ENCODE measurements at places on chromosomes 11 and 22. TPM values are rescaled to one million over a fixed set of nuclear protein-coding genes. Genes with fewer than 3 reads are reported as not detected.
A peak's percentile ranks its signal among the peaks of the same experiment; 100 is the strongest.

BACE1-AS gene
- 9.0 TPM for total RNA-seq

ARHGAP20 gene
- 0.30 TPM for total RNA-seq

MUC6 gene
- total RNA-seq = not detected

FAM180B gene
- 0.89 TPM for total RNA-seq

CCDC116 gene
- total RNA-seq = not detected

MPEG1 gene
- 10.0 TPM for total RNA-seq

IGSF9B gene
- total RNA-seq = 32.1 TPM

SLC22A9 gene
- not detected for total RNA-seq

JAML gene
- 2.2 TPM for total RNA-seq

OR4A5 gene
- not detected for total RNA-seq

DNA sequence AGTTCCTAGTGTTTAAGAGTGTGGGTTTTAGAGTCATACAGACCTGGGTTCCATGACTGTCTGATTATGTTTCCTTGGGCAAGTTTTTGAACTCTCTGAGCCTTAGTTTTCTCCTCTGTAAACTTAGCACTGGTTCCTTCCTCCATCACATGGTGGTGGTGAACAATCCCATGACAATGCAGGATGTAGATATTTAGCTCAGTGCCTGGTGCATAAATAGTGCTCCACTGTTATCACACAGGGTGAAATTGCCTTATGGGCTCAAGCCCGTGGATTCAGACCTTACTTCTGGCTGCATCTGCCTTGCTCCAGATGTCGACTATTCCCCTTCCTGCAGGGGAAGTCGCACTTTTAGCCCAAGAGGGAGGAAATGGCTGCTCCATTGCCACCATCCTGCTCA, 62.7 kb downstream of the LDLRAD3 start:
- H3K4me3 ChIP-seq = no peak overlapping the region
- no peaks in the 10 kb centered on the region for H3K4me1 ChIP-seq
- DNase-seq = no peak
- no peaks in the 10 kb centered on the region for H3K27me3 ChIP-seq
- H3K36me3 ChIP-seq = no peaks in the 10 kb centered on the region
- H3K27ac ChIP-seq = no peak overlapping the region

DNA sequence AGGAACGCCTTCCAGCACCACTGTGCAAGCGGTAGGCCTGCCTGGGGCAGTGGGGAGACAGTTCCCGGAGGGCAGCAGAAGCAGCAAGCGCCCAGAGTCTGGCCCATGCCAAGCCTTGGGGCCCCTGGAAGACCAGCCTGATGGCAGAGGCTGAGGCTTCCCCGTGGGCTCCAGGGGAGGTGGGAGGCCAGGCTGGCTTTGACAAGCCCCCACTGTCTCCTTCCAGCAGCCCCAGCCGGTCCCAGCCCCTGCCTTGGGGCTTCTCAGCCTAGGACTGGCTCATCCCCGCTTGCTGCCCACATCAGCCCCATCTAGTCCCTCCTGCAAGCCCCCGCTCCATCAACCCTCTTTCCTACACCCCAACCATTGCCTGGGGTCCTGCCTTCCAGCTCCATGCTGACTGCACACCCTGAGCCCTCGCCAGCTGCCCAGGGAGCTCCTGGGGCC, 46.7 kb downstream of the IGF2 start:
- peaks cover 39% of the 10 kb centered on the region for H3K4me1 ChIP-seq
- no peaks in the 10 kb centered on the region for H3K27me3 ChIP-seq
- no peak for DNase-seq
- peak overlapping the region; percentile 70 for H3K27ac ChIP-seq

- H3K27ac ChIP-seq = no peak overlapping the region
- H3K4me1 ChIP-seq = no peaks in the 10 kb centered on the region
- no peaks in the 10 kb centered on the region for H3K36me3 ChIP-seq
- H3K4me3 ChIP-seq = no peak overlapping the region
Measured at GRCh38 chr11:115682888-115683287, 178.7 kb upstream of the CADM1 start.

GRCh38 chr22:47205081-47205491, 442.6 kb downstream of the TBC1D22A start:
- no peaks in the 10 kb centered on the region for H3K27me3 ChIP-seq
- H3K4me1 ChIP-seq = no peaks in the 10 kb centered on the region
- peak; percentile 44 for DNase-seq
- no peak overlapping the region for H3K4me3 ChIP-seq
- H3K36me3 ChIP-seq = no peaks in the 10 kb centered on the region

- no peak for DNase-seq
- H3K27me3 ChIP-seq = no peaks in the 10 kb centered on the region
- H3K4me3 ChIP-seq = no peak overlapping the region
- peaks cover 47% of the 10 kb centered on the region for H3K36me3 ChIP-seq
- H3K27ac ChIP-seq = no peak overlapping the region
Measured at GRCh38 chr11:6397636-6398035, 7.4 kb downstream of the SMPD1 start.

- DNase-seq = no peak
- no peaks in the 10 kb centered on the region for H3K36me3 ChIP-seq
- no peaks in the 10 kb centered on the region for H3K4me1 ChIP-seq
- H3K27me3 ChIP-seq = no peaks in the 10 kb centered on the region
Measured at GRCh38 chr11:104467404-104467803, 303.5 kb upstream of the PDGFD start.

- no peaks in the 10 kb centered on the region for H3K36me3 ChIP-seq
- H3K4me1 ChIP-seq = no peaks in the 10 kb centered on the region
- H3K4me3 ChIP-seq = no peak overlapping the region
- H3K27me3 ChIP-seq = no peaks in the 10 kb centered on the region
- H3K27ac ChIP-seq = no peak overlapping the region
Measured at GRCh38 chr11:21053466-21053865, 384.1 kb downstream of the NELL1 start.

- H3K36me3 ChIP-seq = no peaks in the 10 kb centered on the region
- DNase-seq = no peak
- H3K27ac ChIP-seq = no peak overlapping the region
- H3K27me3 ChIP-seq = no peaks in the 10 kb centered on the region
- no peaks in the 10 kb centered on the region for H3K4me1 ChIP-seq
Measured at GRCh38 chr11:65744026-65744698, 23.6 kb upstream of the RNASEH2C start.

DNA sequence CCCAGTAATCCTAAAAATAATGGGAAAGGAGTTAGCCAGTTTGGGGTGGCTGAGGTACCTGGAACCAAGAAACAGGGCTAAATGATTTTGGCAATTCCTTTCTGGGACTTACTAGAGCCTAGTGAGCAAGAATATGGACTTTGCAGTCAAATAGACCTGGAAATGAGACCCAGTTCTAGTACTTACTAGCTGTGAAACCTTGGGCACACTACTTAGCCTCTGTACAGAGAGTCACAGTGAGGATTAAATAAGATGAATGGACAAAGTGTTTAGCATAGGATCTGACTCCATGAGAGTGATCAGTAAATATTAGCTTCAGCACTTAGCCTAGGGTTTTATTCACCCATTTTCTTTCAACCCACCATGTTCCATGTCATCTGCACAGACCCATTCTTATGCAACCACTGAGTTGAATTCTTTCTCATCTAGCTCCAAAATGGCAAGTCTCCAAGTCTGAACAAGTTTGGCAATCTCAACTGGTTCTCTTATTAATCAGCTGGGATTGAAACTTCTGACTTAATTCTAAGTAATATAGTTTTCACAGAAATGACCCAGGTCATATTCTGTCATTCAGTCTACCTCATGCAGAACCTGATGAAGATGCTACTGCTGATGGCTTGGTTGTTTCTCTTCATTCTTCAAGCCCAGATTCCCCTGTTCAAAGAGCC, 15.0 kb upstream of the SORL1 start:
- H3K27me3 ChIP-seq = no peaks in the 10 kb centered on the region
- H3K4me3 ChIP-seq = no peak overlapping the region
- H3K36me3 ChIP-seq = no peaks in the 10 kb centered on the region
- H3K4me1 ChIP-seq = peaks cover 11% of the 10 kb centered on the region
- DNase-seq = no peak
- H3K27ac ChIP-seq = no peak overlapping the region

- peaks cover 28% of the 10 kb centered on the region for H3K4me1 ChIP-seq
- DNase-seq = peak; percentile 88
- no peak overlapping the region for H3K27ac ChIP-seq
- no peaks in the 10 kb centered on the region for H3K27me3 ChIP-seq
- H3K4me3 ChIP-seq = no peak overlapping the region
Measured at GRCh38 chr11:69670158-69670845, 4.9 kb downstream of the LTO1 start.

DNA sequence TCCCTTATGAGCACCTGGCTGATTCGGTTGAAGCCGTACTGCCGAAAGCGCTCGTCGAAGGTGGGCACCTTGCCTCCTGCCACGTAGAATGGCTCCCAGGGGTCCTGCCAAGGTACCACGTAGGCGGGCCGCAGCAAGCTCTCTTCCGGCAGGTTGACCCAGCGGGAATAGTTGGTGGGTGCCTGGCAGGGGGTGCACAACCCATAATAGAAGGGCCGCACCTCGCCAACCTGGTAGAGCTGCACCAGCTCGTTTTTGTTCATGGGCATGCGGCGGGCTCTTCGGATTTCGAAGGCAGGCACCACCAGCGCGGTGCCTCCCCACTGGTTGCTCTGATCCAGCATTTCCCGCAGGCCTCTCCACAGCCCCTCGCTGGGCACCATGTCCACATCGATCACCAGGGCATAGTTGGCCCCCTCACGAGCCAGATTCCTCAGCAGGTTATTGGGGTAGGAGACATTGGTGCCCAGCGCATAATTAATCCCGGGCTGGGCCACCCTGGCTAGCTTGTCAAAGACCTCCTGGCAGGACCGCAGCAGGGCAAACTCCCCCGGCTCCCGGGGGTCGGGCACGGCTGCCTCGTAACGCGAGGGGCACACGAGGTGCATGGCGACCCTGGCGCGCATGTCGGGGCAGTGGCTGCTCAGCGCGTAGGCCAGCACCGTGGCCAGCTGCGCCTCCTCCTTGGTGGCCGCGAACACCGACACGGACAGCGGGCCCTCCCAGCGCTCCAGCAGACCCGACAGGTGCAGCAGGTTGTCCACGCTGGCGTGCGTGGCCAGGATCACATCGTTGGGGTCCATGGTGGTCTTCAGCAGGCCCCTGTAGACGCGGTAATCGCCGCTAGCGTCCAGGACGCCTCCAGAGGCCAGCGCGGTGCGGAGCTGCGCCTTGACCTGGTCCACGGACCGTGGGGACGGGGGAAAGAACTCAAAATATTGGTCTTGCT, 679 bp downstream of the B4GAT1 start:
- H3K27ac ChIP-seq = peak overlapping the region; percentile 91
- no peak for DNase-seq
- H3K36me3 ChIP-seq = peaks cover under 1% of the 10 kb centered on the region
- peak overlapping the region; percentile 72 for H3K4me3 ChIP-seq
- H3K4me1 ChIP-seq = peaks cover 39% of the 10 kb centered on the region

GRCh38 chr11:26037716-26038115, 294.2 kb upstream of the ANO3 start:
- no peak overlapping the region for H3K27ac ChIP-seq
- no peaks in the 10 kb centered on the region for H3K27me3 ChIP-seq
- H3K36me3 ChIP-seq = no peaks in the 10 kb centered on the region
- no peak for DNase-seq

GRCh38 chr11:65610404-65610803, 3.6 kb downstream of the MAP3K11 start:
- DNase-seq = no peak
- peaks cover 8% of the 10 kb centered on the region for H3K36me3 ChIP-seq
- peaks cover 77% of the 10 kb centered on the region for H3K4me1 ChIP-seq
- H3K27ac ChIP-seq = peak overlapping the region; percentile 89

- H3K36me3 ChIP-seq = no peaks in the 10 kb centered on the region
- H3K4me3 ChIP-seq = no peak overlapping the region
- DNase-seq = no peak
Measured at GRCh38 chr11:5556596-5557188, 8.4 kb upstream of the OR52H1 start.

GRCh38 chr11:13348305-13348704, 70.7 kb downstream of the BMAL1 start:
- no peaks in the 10 kb centered on the region for H3K4me1 ChIP-seq
- no peaks in the 10 kb centered on the region for H3K27me3 ChIP-seq
- H3K4me3 ChIP-seq = no peak overlapping the region
- peaks cover 4% of the 10 kb centered on the region for H3K36me3 ChIP-seq
- no peak overlapping the region for H3K27ac ChIP-seq
- DNase-seq = no peak

DNA sequence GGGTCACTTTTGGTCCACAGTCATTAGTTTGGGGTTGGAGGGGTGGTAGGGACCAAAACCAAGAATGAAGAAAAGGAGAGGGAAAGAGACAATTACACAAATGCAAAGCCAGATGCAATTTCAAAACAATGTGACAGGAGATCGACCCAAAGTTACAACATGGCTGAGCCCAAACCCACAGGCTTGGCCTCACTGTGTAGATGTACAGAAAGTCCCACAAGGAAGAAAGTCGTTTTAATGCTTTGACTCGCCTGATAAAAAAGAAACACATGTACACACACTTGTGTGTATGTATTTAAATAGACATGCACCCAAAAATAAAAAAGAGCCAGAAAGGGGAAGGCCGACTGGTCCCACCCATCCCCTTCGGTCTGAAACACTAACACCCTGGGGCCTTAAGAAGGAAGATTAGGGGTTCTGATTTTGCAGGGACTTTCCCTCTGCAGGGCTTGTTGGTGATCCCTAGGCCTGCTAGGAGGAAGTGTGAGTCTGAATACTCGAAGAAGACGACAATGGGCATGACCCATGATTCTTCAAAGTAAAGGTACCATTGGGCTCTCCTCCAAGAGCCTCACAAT, 104.1 kb downstream of the ETS1 start:
- H3K4me1 ChIP-seq = peaks cover 64% of the 10 kb centered on the region
- H3K36me3 ChIP-seq = peaks cover 61% of the 10 kb centered on the region
- no peak overlapping the region for H3K4me3 ChIP-seq

GRCh38 chr11:61071208-61071681, 31.0 kb upstream of the CD5 start:
- H3K4me1 ChIP-seq = no peaks in the 10 kb centered on the region
- DNase-seq = no peak
- H3K27ac ChIP-seq = no peak overlapping the region
- H3K36me3 ChIP-seq = no peaks in the 10 kb centered on the region
- no peak overlapping the region for H3K4me3 ChIP-seq
- no peaks in the 10 kb centered on the region for H3K27me3 ChIP-seq

- H3K36me3 ChIP-seq = no peaks in the 10 kb centered on the region
- no peak for DNase-seq
- H3K27me3 ChIP-seq = no peaks in the 10 kb centered on the region
- no peak overlapping the region for H3K27ac ChIP-seq
Measured at GRCh38 chr11:69312453-69313404, 18.8 kb downstream of the MYEOV start.

DNA sequence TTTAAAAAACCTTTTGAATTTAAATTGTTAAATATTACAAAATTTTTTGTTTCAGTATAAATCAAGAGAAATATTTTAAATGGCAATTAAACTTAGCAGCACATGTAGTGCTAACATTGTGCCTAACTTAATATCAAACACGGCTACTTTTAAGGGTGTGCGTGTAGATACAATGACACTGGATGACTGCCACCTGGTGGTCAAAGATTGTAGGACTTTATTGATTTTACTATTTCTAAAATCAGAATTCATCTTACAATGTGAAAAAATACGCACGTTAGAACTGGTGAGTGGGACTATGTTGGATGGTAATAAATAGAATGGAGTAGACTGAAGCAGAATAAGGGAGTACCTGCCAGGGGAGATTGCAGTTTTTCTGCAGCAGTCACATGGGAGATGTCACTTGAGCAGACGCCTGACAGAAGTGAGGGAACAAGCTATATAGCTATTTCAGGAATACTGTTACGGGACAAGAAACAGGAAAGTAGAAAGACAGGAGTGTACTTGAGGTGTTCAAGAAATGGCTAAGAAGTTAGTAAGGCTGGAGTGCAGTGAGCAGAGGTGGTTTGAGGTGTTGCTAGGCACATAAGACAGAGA, 52.9 kb downstream of the UVRAG start:
- H3K27ac ChIP-seq = no peak overlapping the region
- DNase-seq = no peak
- no peaks in the 10 kb centered on the region for H3K4me1 ChIP-seq
- no peak overlapping the region for H3K4me3 ChIP-seq
- H3K36me3 ChIP-seq = no peaks in the 10 kb centered on the region

- H3K4me1 ChIP-seq = no peaks in the 10 kb centered on the region
- H3K27me3 ChIP-seq = no peaks in the 10 kb centered on the region
- DNase-seq = no peak
- no peak overlapping the region for H3K27ac ChIP-seq
Measured at GRCh38 chr11:118168751-118169150, 7.7 kb downstream of the SCN2B start.
